Activated CD8-positive, alpha-beta memory T cell treated with anti-CD3 and anti-CD28 coated beads, Interleukin-2, amount 50 U/mL, for 4 hours (primary cell): ENCODE measurements at places on chromosomes 7 and 10.

DNA sequence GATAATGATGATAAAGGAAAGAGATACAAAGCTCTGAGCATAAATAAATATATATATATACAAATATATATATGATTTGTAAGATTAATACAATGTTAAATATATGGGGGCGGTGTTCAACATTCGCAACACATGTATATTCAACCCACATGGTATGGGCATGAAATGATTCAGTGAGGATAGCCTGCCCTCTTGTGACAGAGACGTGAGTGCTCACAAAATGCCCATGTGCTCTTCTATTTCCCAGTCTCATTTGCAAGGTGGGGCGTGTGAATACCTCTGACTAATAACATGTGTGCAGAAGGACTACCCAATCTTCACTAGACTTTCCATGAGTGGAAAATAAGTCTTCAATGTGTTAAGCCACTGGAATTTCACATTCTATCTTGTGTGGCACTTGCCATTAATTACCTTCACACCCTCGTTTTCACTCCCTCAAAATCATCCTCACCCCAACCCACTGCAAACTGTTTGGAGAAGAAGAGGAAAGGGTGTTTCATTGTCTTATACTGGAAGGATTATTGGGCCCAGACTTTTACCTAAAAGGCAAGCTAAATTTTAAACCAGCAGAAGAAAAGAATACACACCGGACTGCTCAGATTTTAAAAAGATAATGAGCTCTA, 26.9 kb downstream of the ASAH2 start:
- no peak for DNase-seq

DNA sequence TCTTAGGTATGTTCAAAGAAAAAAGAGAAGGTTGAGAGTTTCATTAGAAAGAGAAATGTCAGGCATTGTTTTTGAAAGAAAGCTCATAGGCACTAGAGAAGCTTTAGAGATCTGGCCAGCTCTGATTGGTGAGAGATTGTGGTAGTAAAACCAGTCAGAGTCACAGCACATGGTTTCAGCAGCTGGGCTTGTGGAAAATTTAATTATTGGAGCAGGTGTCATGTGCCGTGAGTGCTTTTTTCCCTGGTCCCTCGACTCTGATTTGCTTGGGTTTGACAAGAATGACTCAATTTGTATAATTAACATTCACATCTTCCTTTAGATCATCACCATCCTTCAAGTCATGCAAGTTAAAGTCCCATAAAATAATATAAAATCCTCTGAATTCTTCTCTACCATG, 35.2 kb downstream of the MRPL32 start:
- no peak for DNase-seq

GRCh38 chr7:154912871-154913637, 89.9 kb downstream of the PAXIP1 start:
- DNase-seq: no peak

DNA sequence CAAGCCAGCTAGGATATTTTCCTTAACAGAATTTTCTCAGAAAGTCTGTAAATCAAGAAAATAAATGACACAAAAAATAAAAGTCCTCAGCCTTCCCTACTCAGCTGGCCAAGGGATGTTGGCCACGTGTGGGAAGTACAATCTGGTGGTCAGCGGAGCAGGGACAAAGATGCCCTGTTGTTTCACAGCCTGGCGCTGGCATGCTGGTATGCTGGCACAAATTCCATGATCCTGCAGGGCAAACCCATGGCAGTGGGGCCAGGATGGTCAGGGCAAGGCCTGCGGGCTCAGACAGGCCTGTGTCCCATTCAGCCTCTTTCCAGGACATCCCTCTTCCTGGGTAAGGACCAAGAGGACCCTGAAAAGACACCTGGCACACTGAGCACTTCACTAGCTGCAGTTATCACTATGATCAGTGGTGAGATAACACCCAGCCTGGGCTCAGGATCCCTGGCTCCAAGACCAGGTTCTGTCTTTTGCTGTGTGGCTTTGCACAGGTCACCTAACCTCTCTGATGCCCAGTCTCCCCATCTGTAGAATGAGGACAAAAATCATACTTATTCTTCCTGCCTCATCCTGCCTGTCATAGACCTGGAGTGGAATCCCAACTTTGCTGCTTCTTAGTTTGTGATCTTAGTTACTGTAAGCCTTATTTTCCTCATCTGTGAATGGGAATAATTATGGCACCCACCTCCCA, 10.8 kb upstream of the HSPA12A start:
- DNase-seq: no peak

DNA sequence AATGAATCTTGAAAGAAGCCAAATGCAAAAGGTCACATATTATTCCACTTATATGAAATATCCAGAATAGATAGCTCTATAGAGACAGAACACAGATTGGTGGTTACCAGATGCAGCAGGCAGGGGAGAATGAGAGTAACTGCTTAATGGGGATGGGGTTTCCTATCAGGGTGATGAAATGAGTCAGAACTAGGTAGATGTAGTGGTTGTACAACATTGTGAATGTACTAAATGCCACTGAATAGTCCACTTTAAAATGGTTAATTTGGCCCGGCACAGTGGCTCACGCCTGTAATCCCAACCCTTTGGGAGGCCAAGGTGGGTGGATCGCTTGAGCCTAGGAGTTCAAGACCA, 9.4 kb upstream of the SLC25A28 start:
- no peak for DNase-seq

GRCh38 chr10:27646194-27646593, 99.4 kb downstream of the MKX start:
- DNase-seq: no peak

DNA sequence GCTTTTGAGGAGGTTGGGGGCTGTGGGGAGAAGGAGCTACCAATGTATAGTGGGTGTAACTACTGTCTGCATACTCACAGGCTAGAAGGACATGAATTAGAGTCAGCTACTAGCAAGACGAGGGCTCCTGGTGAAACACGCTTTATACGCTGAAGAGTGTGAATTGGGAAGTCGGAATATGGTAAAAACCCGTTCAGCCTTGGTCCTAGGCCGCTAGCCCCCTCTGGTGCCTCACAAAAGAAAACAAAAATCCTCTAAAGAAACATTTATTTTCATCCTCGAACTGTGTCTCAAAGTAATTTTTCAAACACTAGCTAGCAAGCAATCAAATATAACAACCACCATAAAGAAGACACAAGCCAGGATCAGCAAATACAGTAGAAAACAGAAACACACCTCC, 338.1 kb upstream of the SEMA3C start:
- no peak for DNase-seq

DNA sequence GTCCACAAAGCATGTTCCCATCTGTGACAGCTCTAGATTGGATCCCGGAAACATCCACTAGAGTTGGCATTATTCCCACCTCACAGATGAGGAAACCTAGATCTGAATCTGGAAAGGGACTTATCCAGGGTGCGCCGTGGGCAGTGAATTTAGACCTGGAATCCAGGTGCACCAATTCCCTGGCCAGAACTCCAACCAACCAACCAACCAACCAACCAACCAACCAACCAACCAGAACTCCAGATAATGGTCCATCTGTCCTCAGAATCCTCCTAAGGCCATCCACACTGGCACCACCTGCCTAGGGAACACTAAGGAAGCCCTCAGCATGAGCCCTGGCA, 42.0 kb upstream of the ZMIZ1 start:
- no peak for DNase-seq

DNA sequence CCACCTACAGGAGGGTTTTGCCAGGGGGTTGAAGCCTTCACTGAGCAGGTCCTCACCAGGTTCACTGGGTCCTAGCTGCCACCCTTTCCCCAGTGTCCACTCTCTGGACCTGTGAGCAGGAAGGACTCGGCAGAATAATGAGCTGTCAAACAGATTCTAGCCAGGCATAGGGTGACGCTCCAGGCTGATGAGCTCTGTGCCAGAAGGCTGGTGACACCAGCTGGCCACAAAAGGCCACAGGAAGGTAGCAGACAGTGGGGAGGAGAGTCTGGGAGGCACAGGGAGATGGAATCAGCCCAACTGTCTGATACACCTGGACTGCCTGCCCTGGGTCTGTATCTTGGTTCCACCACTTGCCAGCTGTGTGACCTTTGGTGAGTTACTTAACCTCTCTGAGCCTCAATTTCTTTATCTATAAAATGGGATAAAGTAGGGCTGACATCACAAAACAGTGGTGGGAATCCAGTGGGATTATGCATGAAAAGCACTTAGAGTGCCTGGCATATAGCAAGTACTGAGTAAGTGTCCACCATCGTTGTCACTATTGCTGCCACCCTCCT, 26.7 kb upstream of the NDST2 start:
- no peak for DNase-seq

GRCh38 chr10:80529604-80530003, 8.1 kb upstream of the SH2D4B start:
- peak; percentile 44 for DNase-seq

DNA sequence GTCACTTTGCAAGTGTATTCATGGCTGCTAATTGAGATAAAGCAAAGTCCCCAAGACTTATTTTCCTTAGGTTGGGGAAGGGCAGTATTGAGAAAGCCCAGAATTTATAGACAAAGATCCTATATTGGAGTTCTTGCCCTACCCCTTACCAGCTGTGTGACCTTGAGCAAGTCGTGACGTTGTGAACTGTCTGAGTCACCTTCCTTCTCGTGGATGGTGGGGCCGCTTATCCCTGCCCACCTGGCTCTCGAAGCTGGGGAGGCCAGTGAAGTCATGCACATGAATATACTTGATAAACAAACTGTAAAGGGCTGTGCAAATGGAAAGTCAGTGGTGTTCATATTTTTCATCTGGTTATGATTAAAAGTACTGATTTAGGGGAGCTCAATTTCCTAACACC, 127.4 kb downstream of the TACC2 start:
- DNase-seq: no peak

- no peak for DNase-seq
Observed at GRCh38 chr10:129742742-129743550, 221.1 kb downstream of the EBF3 start.

- DNase-seq: no peak
Observed at GRCh38 chr7:129457101-129457500, 22.9 kb downstream of the STRIP2 start.

DNA sequence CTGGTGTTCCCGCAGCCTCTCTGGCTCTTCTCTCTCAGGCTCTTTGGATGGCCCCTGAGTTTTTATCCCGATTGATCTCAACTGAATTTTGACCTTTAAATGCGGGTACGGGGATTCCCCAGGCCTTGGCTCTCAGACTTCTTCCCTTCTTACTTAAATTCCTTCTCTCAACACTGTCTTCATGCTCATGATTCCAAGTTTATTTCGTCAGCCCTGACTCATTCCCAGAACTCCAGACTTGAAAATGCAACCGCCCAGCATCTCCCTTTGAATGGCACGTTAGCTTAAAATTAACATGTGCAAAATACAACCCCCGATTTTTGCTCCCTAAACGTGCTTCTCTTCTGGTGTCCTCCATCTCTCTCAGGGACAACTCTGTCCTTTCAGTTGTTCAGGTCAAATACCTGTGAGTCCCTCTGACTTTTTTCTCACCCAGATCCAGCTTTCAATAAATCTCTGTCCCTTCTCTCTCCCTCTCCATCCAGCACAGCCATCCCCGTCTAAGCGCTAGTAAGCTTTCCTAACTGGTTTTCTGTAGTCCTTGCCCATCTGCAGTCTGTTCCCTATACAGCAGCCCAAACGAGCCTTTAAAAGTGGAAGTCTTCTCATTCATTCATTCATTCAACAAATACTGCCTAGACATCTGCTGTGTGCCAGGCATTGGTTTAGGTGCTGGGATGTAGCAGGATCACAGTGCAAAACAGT, 7.1 kb downstream of the HECW1 start:
- no peak for DNase-seq

DNA sequence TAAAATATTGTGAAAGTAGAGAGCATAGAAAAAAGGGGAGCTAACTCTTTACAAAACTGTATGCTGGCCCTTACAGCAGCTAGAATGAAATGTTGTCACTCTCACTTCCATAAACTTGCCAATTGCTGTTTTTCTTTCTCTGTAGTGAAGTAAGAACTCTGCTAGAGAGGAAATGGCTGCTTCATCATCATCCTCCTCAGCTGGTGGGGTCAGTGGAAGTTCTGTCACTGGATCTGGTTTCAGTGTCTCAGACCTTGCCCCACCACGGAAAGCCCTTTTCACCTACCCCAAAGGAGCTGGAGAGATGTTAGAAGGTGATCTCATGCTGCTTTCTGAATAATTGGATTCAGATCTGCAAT, 7.6 kb upstream of the ASCC1 start:
- DNase-seq: no peak

DNA sequence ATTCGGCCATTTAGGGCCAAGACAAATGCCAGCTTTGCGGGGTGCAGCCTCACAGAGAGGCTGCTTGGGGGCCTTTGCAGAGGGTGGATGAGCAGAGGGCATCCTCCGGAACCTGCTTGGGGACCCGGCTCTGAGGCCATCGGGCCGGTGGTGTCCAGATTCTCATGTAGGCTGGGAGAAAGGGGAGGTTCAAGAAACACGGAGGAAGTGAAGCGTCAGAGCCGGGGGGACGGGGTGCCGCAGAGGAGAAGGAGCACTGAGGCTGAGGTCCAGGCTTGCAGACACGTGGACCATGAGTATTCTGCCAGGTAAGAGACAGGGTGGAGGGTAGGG, 150.7 kb upstream of the SHH start:
- no peak for DNase-seq

GRCh38 chr7:42137941-42138340, 99.1 kb downstream of the GLI3 start:
- DNase-seq: no peak

GRCh38 chr10:126387931-126388911, at the start of gene ADAM12:
ADAM12 (minus strand) TSS chr10:126388477; CDS start chr10:126388145, 332 bp downstream.
- no peak for DNase-seq

DNA sequence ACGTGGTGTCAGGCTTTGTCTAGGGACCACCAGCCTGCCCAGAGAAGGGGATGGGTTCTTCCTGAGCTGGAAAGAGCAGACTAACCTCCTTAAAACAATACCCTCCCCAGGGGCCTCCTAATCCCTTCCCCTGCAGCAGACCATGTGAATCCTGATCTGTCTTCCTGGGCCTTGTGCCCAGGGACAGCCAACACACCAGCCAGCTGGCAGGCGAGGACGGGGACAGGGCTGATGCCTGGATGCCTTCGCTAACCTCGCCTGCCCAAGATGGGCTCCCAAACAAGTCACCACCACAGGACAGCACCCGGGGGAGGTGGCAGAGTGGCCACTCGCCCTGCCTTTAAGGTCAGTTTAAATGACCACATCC, 17.6 kb downstream of the PODXL start:
- DNase-seq: no peak

GRCh38 chr10:88070080-88070880, 206.9 kb downstream of the PTEN start:
- no peak for DNase-seq
